Forelimb muscle (tissue), 1 donor: ENCODE measurements at places on chromosomes 2 and 18. TPM values are rescaled to one million over a fixed set of nuclear protein-coding genes. Genes with fewer than 3 reads are reported as not detected.

Gene GYPC
- 108 TPM for polyA plus RNA-seq

Gene DSC2
- polyA plus RNA-seq = 10.1 TPM

Gene PDCD1
- polyA plus RNA-seq = 0.13 TPM

Gene BARD1
- 9.3 TPM for polyA plus RNA-seq

Gene MPPE1
- polyA plus RNA-seq = 26.6 TPM

Gene FAP
- polyA plus RNA-seq = 58.1 TPM

Gene LYG1
- 2.8 TPM for polyA plus RNA-seq

Gene DYSF
- 146 TPM for polyA plus RNA-seq

Gene LOXHD1
- polyA plus RNA-seq = 3.2 TPM

Gene DES
- 5,672 TPM for polyA plus RNA-seq

Gene ACYP2
- polyA plus RNA-seq = 27.6 TPM

Gene HOXD10
- 0.24 TPM for polyA plus RNA-seq
